ENCODE measurements at places on chromosomes 5 and 9.

GRCh38 chr5:2725980-2726765 is 25.3 kb downstream of the IRX2 start:
- DNase-seq, result no peak

- DNase-seq, result no peak
Observed at GRCh38 chr9:124788542-124789217, 11.7 kb downstream of the OLFML2A start.

- DNase-seq, result no peak
Observed at GRCh38 chr5:74476046-74476818, 164.3 kb downstream of the ENC1 start.

- no peak for DNase-seq
Observed at GRCh38 chr5:179374506-179375235, 29.4 kb upstream of the ADAMTS2 start.

DNA sequence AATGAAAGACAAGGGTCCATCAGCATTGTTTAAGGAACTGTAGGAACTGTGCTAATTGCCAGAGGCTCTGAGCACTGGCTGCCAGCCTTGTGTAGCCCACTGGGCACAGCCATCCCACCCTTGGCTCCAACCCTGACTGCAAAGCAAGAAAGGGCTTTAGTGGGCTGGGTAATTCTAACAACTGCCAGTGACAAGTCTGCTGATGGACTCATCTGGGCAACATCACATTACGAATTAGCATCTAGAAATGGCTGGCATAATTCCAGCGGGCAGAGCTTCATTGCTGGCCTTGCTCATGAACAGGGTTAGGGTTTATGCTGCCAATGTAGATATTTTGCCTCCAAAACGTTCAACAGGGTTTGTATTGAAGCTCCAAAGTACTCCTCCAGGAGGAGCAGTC is 326.9 kb downstream of the ARHGEF28 start:
- DNase-seq, result no peak

- no peak for DNase-seq
Observed at GRCh38 chr5:1293416-1294205, 1.3 kb downstream of the TERT start.

DNA sequence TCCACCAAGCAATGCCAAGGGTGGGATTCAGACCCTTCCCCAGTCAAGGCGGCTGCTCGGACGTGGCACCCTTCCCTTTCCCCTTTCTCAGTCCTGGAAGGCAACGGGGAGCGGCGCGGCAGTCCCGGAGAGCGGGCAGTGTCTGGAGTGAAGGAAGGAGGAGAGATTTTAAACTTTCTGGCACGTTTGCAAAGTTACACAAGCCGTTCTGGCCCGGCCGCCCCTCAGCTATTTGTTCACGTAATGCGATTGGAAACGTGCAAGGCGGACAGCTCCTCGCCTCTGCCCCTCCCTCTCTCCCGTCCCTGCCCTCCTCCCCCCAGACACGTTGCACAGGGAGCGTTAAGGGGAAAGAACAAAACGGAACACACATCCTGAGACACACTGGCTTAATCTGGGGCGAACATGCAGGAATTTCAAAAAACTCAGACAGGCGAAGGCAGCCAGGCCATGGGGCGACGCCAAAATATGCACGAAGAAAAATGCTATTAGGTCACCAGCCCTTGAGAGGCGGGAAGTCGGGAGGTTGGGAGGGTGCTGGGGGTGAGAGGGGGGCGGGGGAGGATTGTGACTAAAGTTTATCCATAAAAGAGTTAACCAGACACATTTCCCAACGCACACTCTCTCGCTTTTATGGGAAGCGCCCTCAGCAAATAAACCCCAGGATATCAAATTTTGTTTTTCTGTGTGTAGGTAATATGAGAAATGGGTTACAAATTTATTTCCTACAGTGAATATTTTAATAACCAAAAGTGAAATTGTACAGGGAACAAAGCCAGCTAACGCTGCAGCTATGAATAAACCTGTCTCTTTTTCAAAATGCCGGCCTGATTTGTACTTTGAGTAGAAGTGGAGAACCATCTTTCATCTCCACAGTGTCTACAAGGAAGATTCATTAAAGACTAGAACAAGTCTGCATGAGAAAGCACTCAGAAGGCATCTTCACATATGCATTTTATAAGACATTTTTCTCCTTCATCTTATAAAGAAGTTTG is at the start of gene LOX:
Gene LOX, minus strand, starts transcription at position 144 of the 995 bp plus-strand sequence. CDS start 274 bp downstream, outside the sequence.
- no peak for DNase-seq

GRCh38 chr5:645421-645820 is 33.3 kb downstream of the CEP72 start:
- DNase-seq, result no peak

DNA sequence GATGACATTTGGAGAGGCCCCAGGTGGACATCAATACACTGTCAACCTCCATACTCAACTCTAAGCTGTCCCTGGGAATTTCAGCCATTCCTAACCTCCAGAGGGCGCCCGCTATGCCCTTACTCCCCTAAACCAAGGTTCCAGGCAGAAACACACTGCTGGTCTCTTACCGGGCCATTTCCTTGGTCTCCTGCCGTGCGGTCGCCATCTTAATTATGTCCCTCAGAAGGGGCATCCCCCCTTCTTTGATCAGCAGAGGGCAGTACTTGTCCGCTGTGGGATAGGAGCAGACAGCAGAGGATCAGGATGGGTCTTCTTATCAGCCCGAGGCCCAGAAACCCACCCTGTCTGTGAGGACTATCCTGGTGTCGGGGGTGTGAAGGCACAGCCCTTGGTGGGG is 9.3 kb upstream of the ZDHHC12 start:
- DNase-seq, result no peak

- DNase-seq, result no peak
Observed at GRCh38 chr5:6961837-6962635, 248.8 kb downstream of the TENT4A start.

GRCh38 chr5:36418152-36418979 is 116.7 kb upstream of the RANBP3L start:
- no peak for DNase-seq

DNA sequence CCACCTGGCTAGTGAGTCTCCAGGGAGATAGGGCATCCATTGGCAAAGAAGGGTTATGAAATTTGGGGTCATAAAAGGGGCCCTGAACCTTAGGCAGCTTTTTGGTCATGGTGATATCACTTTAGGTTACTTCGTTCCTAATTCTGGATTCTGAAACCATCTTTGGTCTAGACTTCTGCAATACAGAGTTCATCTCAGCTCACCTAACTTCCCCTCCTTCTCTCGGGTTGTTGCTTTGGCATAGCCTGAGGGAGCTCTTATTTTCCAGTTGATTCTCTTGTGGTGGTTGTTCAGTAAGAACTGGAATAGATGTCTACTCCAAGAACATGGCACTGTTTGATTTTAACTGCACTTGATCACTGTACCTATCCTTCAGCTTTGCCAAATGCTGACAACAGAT is 148.9 kb upstream of the RUSC2 start:
- no peak for DNase-seq

GRCh38 chr5:165508861-165509260 is 2003.4 kb downstream of the MAT2B start:
- DNase-seq, result no peak
